ENCODE measurements at places on chromosomes 4 and X.

DNA sequence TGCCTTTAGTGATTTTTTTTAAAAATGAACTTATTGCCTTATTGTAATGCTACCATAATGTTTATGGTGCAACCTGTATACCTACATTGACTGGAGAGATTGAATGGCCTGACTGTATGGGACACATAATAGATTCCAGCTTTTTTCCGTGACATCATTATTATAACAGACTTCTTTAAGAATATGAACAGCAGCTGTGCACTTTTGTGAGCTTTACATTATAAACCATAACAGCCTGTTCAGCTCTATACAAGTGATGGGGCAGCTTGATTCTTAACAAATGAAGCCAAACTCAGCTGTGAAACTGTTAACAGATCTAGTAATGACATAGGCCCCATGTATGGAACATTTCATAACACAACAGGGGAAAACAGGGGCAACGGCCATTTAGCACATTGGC, 187.0 kb downstream of the BMPR1B start:
- DNase-seq, result no peak
- H3K4me3 ChIP-seq, result no peak overlapping the region
- H3K27ac ChIP-seq, result no peak overlapping the region
- no peaks in the 10 kb centered on the region for H3K4me1 ChIP-seq
- no peaks in the 10 kb centered on the region for H3K36me3 ChIP-seq

GRCh38 chr4:81260443-81261101, 45.5 kb upstream of the PRKG2 start:
- H3K4me1 ChIP-seq, result peaks cover 10% of the 10 kb centered on the region
- H3K27ac ChIP-seq, result peak overlapping the region; percentile 22
- H3K36me3 ChIP-seq, result no peaks in the 10 kb centered on the region
- no peaks in the 10 kb centered on the region for H3K27me3 ChIP-seq

DNA sequence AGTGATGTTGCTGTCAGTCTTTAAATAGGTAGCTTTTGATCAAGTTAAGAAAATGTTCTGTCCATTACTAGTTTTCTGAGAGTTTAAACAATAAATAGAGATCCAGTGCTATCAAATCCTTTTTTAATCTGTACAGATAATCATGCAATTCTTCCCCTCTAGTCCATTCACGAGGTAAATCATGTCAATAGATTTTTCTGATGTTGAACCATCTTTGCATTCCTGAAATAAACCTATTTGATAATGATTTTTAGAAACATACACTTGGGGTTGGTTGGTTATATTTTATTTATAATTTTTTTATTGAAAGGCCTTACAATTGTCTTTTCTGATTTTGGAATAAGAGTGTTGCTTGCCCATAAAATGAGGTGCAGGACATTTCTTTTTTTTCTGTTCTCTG, 95.0 kb downstream of the FAM53A start:
- H3K27me3 ChIP-seq, result no peaks in the 10 kb centered on the region
- DNase-seq, result no peak
- no peaks in the 10 kb centered on the region for H3K36me3 ChIP-seq
- H3K4me3 ChIP-seq, result no peak overlapping the region

DNA sequence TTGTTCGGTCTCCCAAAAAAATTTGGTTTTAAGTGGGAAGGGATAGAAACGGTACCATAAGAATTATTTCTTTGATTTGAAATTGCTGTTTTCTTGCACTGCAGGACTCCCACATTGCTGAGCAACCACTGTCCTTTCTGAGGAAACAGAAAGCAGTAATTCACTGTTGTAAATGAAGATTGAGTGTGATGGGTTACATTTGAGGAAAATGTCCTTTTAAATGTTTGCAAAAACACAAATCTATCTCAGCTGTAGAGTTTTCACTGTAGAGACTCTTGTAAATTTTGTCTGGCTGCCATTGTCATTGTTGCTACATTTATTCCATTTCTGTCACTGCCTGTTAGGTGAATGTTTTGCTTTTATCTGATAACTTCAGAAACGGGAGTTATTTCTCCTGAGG, 105.2 kb downstream of the FRAS1 start:
- no peak for DNase-seq
- H3K4me3 ChIP-seq, result no peak overlapping the region
- H3K27me3 ChIP-seq, result no peaks in the 10 kb centered on the region
- no peaks in the 10 kb centered on the region for H3K36me3 ChIP-seq
- H3K4me1 ChIP-seq, result peaks cover 4% of the 10 kb centered on the region

DNA sequence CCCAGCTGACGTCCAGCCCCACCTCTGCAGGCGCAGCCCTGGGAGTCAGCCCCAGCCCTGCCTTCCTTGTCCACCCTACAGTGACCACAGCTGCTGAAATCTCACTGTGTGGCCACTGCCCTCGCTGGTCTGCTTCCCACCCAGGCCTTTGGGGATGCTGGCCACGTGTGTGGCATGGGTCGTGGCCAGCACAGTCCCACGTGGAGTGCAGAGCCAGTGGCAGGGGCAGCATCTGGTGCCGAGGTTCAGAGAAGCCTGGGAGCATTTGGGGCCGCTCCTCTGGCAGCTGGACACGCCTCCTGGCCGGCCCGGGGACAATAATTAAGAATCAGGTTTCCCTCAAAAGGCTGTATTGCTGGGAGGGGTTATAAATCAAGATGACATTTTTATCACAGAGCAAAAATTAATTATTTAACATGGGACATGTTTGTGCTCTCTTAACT, 92.1 kb downstream of the HMX1 start:
- H3K4me1 ChIP-seq, result no peaks in the 10 kb centered on the region
- no peaks in the 10 kb centered on the region for H3K27me3 ChIP-seq

DNA sequence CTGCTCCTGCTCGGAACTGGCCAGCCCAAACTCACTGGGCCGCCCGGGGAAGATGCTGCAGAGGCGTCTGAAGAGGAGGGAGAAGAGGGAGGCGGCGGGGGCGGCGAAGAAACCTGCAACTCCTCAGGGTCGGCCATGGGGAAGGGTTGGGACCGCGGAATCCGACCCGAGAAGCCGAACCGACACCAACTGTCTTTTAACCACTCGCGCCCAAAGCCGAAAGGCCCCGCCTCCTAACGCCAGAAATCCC, at the start of gene C4orf46:
Gene C4orf46, minus strand, starts transcription at position 223 of the 250 bp plus-strand sequence. Its CDS starts 86 bp downstream, at position 137.
- H3K4me3 ChIP-seq, result peak within 1 kb of the TSS; percentile 87
- H3K27me3 ChIP-seq, result no peaks in the 10 kb centered on the region
- H3K27ac ChIP-seq, result peak within 1 kb of the TSS; percentile 95
- DNase-seq, result no peak
- H3K36me3 ChIP-seq, result no peaks in the 10 kb centered on the region
- peaks cover 20% of the 10 kb centered on the region for H3K4me1 ChIP-seq

- no peak overlapping the region for H3K27ac ChIP-seq
- DNase-seq, result no peak
- no peaks in the 10 kb centered on the region for H3K4me1 ChIP-seq
- no peaks in the 10 kb centered on the region for H3K27me3 ChIP-seq
Measured at GRCh38 chrX:155949098-155949497, 48.4 kb upstream of the IL9R start.

- H3K27ac ChIP-seq, result no peak overlapping the region
- H3K27me3 ChIP-seq, result peaks cover 71% of the 10 kb centered on the region
- H3K4me3 ChIP-seq, result no peak overlapping the region
- H3K4me1 ChIP-seq, result no peaks in the 10 kb centered on the region
- no peak for DNase-seq
Measured at GRCh38 chr4:8907596-8908205, 36.1 kb upstream of the HMX1 start.

- H3K27me3 ChIP-seq, result peaks cover 2% of the 10 kb centered on the region
- H3K4me1 ChIP-seq, result no peaks in the 10 kb centered on the region
- H3K27ac ChIP-seq, result no peak overlapping the region
- H3K36me3 ChIP-seq, result no peaks in the 10 kb centered on the region
- H3K4me3 ChIP-seq, result no peak overlapping the region
- no peak for DNase-seq
Measured at GRCh38 chr4:174713821-174714220, 115.2 kb downstream of the GLRA3 start.

DNA sequence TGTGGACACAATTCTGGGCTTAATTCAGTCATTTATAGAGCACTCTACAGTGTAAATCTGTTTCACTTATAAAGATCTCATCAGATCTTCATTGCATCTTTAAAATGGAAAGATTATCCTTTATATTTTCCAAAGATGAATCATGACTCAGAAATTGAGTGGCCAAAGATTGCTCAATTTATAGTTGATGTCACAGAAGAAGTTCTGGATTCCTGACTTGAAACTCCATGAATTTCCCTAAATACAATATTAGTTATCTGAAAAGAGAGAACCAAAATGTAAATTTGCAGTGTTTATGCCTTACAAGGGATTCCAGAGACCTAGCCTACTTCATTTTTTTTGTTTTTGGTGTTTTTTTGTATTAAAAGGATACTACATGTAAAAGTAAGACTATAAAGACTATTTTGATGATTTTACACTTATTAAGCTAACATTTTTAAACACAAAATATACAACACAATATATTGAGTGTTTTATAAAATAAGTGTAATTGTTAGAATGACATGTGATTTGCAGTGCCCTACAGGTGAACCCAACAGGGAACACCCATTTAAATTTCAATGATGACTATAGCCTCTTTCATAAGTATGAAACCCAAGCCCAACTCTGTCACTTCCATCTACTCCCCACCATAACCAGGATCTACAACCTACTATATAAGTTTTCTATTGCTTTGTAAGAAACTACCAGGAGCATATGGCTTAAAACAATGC, 183.5 kb downstream of the PCDH7 start:
- no peak overlapping the region for H3K27ac ChIP-seq
- no peaks in the 10 kb centered on the region for H3K27me3 ChIP-seq
- H3K4me1 ChIP-seq, result no peaks in the 10 kb centered on the region
- no peak for DNase-seq
- H3K4me3 ChIP-seq, result no peak overlapping the region

- H3K4me3 ChIP-seq, result no peak overlapping the region
- H3K36me3 ChIP-seq, result no peaks in the 10 kb centered on the region
- H3K27me3 ChIP-seq, result peaks cover 4% of the 10 kb centered on the region
- H3K27ac ChIP-seq, result no peak overlapping the region
- no peak for DNase-seq
Measured at GRCh38 chr4:186032259-186032658, 36.7 kb upstream of the TLR3 start.

GRCh38 chr4:14841801-14842768, 160.2 kb upstream of the CPEB2 start:
- H3K36me3 ChIP-seq, result no peaks in the 10 kb centered on the region
- DNase-seq, result no peak
- no peak overlapping the region for H3K4me3 ChIP-seq
- no peak overlapping the region for H3K27ac ChIP-seq

GRCh38 chrX:26925088-26925487, 538.1 kb downstream of the PPP4R3C start:
- H3K4me1 ChIP-seq, result no peaks in the 10 kb centered on the region
- H3K36me3 ChIP-seq, result no peaks in the 10 kb centered on the region
- H3K27me3 ChIP-seq, result no peaks in the 10 kb centered on the region
- no peak for DNase-seq
- no peak overlapping the region for H3K4me3 ChIP-seq

GRCh38 chr4:11741190-11741652, 312.5 kb upstream of the HS3ST1 start:
- H3K36me3 ChIP-seq, result no peaks in the 10 kb centered on the region
- DNase-seq, result no peak
- H3K4me1 ChIP-seq, result no peaks in the 10 kb centered on the region
- no peak overlapping the region for H3K4me3 ChIP-seq
- no peak overlapping the region for H3K27ac ChIP-seq

All from common myeloid progenitor, CD34-positive (primary cell).